ENCODE measurements at places on chromosomes 3 and 15. TPM values are rescaled to one million over a fixed set of nuclear protein-coding genes. Genes with fewer than 3 reads are reported as not detected.

The PRSS50 gene
- not detected for total RNA-seq

The SLC24A1 gene
- 7.4 TPM for total RNA-seq

The ANKUB1 gene
- total RNA-seq: not detected

The ERICH6 gene
- total RNA-seq: 0.29 TPM

The SYNPR gene
- not detected for total RNA-seq

DNA sequence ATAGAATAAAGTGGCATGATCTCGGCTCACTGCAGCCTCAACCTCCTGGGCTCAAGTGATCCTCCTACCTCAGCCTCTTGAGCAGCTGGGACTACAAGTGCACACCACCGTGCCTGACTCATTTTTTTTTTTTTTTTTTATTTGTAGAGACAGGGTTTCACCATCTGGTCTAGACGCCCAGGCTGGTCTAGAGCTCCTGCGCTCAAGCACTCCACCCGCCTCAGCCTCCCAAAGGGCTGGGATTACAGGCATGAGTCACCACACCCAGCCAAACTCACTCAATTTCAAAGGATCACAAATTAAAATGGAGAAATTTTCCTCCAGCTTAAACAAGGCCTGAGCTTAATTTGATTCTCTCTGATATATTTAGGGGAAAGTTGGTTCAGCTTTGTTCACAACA lies 27.3 kb upstream of the NMB start:
- DNase-seq: no peak

DNA sequence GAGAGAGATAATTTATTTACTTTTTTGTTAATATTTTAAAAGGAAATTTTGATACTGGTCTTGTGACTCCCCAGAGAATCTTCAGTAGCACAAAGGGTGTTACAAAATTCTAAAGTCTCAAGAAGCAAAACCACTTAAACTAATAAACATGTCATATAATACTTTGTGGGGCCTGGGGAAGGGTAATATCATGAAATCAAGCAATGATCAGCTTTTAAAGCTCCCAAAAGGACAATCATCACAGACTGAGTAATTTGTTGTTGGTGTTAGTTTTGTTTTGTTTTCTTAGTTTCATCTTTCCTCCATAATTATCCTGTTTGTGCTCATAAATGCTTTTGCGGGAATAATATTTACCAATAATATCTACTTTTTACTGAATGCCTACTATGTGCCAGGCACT lies 55.0 kb downstream of the TMEM212 start:
- no peak for DNase-seq

GRCh38 chr3:197590313-197590962 lies 34.7 kb upstream of the BDH1 start:
- no peak for DNase-seq

DNA sequence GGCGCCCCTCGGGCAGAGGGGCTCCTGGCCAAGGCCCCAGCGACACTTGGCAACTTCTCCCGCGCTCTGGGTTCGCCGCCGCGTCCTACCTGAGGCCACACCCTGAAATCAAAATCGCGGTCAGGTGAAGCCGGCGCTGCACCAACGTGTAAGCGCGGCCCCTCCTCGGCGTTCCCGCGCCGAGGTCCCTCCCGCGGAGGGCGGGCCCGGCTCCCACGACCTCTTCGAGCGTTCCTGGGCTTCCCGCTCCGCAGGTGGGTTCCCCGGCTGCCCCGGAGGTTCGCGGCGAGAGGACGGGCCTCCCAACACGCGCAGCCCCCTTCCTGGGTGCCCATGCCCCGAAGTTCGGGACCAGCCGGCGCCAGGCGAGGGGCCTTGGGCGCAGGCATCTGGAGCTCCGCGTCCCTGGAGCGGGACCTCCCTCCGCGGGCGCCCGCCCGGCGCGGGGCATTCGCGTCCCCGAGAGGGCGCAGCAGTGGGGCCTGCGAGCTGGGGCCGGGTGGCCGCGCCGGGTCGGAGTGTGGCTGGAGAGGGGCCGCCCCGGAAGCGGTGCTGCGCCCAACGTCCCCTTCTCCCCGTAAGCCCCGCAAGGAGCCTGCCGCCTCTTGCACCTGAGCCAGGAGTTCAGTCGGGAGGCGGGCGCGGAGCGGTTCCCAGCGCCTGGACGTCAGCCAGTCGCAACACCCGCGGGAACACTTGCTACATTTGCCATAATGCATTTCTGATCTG lies 13.7 kb downstream of the PAK6 start:
- no peak for DNase-seq

DNA sequence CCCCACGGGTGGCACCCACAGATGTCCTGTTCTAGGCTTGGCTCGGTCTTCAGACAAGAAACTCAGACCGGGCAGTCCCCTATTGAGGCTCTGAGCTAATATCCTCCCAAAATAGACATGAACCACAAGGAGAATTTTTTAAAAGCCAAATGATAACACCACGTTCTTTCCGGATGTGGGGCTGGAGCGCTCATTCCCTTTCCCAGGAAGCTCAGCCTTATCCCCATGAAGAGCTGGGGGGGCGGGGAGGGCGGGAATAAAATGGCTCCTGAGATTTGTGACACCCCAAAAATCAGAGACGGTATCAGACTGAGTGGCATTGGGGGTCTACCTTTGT lies 1.1 kb downstream of the SLC6A1 start:
- no peak for DNase-seq

DNA sequence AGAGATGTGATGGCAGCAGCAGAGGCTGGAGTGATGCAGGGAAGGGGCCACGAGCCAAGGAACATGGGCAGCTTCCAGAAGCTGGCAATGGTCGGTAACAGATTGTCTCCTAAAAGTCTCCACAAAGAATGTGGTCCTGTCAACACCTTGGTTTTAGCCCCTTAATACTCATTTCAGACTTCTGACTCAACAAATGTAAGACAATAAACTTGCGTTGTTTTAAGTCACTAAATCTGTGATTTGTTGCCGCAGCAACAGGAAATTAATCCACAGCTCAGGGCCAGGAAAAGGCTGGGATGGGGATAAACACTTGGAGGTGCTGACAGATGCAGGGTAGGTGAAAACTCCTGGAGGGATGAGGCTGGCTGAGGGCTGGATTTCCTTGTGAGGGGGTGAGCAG lies 69.9 kb downstream of the OXNAD1 start:
- no peak for DNase-seq

DNA sequence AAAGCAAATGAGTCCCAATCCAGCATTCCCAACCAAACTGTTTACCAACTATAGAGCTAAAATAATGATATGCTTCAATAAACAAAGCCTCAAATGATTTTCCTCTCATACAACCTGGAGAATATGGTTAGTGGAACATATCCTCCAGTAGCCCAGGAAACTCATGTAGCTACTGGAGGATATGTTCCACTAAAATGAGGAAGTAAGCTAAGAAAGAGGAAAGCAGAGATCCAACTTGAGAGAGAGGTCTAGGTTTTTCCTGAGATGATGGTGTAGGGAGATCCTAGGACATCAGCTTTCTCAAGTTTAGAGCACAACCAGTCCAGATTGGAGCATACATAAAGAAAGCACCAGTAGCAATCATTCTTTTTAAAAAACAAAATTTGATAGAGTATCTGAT lies 44.6 kb upstream of the SLC4A7 start:
- DNase-seq: no peak

DNA sequence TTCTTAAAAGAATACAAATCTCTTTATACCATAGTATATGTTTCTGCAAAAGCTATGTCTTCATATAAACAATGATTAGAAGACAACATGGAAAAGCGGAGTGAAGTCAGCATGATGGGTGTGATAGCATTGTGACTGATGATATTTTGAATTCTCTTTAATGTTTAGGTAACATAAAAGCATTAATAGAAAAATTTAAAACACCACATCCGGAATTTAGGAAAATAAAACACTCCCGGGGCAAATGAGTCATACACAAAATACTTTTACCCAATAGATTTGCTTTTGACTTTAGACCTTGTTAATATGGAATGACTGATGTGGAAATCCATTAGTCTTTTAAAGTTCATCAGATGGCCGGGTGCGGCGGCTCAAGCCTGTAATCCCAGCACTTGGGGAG lies 134.7 kb downstream of the P3H2 start:
- no peak for DNase-seq

- DNase-seq: peak; percentile 98
Observed at GRCh38 chr3:28348629-28349468, at the start of the genes AZI2 and ZCWPW2. Gene AZI2, minus strand, starts transcription at chr3:28348824. Its CDS starts 8,207 bp downstream, at chr3:28340617. Gene ZCWPW2, plus strand, starts transcription at chr3:28348721. Its CDS starts 64,348 bp downstream, at chr3:28413069.

DNA sequence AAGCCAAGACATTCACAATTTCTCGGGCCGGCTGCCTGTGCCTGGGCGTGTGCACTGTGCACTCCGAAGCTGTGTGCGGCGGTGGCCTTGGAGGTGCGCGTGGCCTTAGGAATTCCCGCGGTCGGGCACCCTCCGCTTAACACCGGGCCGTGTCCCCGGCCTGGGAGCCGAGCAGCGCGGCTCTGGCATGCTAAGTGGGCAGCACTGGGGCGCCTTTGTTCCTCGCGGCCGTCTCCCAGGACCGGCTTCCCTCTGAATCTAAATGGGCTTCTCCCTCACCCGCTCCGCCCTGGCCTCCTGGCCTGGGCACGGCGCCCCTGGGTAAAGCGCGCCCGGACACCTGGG lies 498 bp upstream of the ARNT2 start:
- no peak for DNase-seq

GRCh38 chr3:23055733-23056376 lies 147.3 kb upstream of the UBE2E2 start:
- no peak for DNase-seq

- no peak for DNase-seq
Observed at GRCh38 chr15:96331945-96332636, 1.6 kb downstream of the NR2F2 start.

DNA sequence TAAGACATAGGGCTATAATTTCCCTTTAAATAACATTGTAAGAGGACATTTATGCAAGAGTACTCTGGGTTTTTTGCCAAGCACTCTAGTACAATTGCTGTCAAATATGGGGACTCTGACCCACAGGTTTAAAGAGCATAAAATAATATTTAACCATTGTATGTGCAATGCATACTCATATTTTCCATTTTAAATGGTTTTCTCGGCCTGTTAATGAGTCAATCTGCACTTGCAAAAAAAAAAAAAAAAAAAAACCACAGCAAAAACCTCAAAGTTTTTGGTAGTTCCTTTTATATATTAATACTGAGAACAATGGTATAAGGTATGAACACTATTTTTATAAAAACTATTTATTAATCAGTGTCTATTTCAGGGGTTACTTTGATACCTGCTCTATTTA lies 304.0 kb upstream of the CBLB start:
- no peak for DNase-seq

DNA sequence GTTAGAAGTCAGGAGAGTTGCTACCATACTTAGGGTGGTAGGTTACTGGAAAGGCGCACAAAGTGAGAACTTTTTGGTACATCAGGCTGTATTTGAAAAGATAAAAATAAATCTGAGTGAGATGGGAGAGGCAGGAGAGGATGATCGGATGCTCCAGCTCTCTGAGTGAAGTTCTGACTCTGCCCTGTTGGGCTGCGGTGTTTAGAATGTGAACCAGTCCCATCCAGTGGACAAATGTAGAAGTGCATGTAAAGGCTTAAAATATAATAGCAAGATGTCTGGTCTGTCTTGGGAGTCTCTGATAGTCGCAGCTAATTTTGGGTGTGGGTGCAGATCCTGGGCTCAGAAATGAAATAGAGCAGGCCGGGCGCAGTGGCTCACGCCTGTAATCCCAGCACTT lies 30.4 kb downstream of the ACKR2 start:
- no peak for DNase-seq

DNA sequence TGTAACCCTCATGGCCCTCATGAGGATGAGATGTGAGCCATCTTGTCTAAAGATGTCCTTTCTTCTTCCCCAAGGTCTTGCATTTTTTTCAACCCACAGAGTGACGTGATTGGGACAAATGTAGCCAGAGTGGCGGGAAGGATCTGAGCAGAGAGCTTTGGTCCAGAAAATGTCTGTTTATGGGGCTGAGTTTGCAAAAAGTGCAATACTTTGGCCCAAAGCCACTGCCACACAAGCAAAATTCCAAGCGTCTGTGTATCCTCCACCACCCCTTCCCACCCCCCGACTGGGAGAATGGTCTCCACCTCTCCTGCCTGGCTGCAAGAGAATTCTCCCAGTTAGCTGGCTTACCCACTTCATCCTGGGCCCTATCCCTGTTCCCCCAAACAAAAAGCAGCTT lies 246.9 kb upstream of the LRIG1 start:
- DNase-seq: no peak

DNA sequence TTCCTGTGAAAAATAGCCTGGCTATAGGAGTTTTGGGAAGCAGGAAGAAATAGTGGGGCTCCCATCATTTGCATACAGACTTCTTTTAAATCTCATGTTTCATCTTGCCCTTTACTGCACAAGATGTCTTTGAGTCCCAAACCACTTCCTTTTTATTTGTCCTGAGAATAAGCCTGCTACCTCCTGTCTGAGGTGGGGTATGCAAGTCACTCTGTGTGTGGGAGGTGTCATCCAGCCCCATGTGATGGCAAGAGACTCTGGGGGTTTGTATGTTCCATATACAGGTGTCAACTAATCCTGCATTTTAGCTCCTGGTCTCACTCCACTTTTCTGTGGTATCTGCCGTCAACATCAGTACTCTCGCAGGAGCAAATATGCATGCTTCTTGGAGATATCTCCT lies 102.0 kb downstream of the OTOL1 start:
- DNase-seq: no peak

DNA sequence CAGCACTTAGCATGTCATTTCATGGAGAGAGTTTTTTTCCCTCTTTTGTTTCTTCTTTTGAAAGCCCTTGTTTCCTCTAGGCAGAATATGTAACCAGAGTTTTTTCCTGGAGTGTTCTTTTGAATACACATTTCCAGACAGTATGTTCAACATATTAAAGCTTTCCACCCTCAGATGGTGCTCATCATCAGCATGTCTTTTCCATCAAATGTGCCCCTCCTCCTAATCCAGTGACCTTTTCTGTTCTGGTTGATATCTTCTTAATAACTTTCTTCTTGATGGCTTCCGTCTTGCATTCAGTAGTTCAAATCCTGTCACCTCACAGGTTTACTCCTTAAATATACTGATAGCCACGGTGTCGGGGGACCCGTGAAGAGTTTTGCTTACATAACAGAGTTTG lies 78.6 kb downstream of the FNDC3B start:
- DNase-seq: no peak

- DNase-seq: no peak
Observed at GRCh38 chr3:16769525-16769924, 115.2 kb upstream of the PLCL2 start.

- DNase-seq: no peak
Observed at GRCh38 chr15:101161656-101162055, 90.2 kb downstream of the CHSY1 start.

DNA sequence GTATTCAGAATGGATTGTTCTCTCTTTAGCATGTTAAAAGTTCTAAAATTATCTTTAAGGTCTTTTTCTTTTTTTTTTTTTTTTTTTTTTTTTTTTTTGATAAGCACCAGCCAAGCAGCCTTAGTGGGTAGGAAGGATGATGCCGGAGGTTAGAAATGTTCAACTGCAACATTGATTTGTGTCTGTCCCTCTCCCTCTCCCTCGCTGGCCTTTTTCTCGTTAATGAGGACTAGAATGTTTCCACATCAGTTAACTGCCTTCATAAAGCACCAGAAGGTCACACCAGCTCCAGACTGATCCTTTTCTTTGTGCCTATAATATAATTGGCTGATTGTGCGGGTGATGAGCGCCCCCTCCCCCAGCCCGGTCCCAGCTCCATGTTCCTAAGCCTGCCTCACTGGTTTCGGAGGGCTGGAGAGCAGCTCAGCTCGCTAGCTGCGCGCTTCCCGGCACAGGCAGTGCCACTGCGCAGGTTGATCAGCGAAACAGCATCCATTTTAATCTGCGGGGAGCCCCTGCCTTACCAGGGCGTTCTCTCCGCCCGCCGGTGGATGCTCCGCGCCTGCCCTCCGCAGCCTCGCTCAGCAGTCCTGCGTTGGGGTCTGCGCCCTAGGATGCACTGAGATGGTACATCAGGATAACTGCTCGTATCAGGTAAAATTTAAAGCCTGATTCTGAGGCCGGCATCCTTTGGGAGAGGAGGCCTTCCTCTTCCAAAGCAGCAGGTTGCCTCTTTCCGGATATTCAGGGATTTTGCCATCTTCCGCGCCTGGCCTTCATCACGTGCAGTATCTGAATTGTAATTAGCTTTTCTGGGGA lies 148.9 kb upstream of the IL12A start:
- DNase-seq: no peak
